ENCODE measurements at places on chromosomes 12 and 14.

GRCh38 chr12:104281636-104282035 lies 21.9 kb upstream of the EID3 start:
- DNase-seq = no peak

DNA sequence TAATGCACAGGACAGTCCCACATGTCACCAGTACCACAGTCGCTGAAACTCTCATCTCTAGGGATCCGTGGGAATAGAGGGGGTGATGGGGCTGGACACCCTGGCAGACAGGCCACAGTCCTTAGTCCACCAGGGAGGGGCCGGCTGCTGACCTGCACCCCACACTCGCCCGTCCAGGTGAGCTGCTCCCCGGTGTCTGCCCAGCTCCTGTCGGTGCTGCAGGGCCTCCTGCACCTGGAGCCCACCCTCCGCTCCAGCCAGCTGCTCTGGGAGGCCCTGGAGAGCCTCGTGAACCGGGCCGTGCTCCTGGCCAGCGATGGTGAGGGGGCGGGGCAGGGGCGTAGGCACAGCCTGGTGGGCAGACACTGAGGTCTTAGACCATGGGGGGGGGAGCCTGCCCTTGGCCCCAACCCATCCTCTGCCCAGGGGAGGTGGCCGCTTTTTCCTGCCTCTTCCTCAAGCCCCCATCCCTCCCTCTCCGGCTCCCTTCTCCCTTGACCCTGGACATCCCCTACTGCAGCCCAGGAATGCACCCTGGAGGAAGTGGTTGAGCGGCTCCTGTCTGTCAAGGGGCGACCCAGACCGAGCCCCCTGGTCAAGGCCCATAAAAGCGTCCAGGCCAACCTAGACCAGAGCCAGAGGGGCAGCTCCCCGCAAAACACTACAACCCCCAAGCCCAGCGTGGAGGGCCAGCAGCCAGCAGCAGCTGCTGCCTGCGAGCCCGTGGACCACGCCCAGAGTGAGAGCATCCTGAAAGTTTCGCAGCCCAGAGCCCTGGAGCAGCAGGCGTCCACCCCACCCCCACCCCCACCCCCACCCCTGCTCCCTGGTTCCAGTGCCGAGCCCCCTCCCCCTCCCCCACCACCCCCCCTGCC lies 17.1 kb upstream of the ADSS1 start:
- DNase-seq = no peak

- no peak for DNase-seq
Measured at GRCh38 chr12:12527820-12528296, 34.8 kb downstream of the DUSP16 start.

DNA sequence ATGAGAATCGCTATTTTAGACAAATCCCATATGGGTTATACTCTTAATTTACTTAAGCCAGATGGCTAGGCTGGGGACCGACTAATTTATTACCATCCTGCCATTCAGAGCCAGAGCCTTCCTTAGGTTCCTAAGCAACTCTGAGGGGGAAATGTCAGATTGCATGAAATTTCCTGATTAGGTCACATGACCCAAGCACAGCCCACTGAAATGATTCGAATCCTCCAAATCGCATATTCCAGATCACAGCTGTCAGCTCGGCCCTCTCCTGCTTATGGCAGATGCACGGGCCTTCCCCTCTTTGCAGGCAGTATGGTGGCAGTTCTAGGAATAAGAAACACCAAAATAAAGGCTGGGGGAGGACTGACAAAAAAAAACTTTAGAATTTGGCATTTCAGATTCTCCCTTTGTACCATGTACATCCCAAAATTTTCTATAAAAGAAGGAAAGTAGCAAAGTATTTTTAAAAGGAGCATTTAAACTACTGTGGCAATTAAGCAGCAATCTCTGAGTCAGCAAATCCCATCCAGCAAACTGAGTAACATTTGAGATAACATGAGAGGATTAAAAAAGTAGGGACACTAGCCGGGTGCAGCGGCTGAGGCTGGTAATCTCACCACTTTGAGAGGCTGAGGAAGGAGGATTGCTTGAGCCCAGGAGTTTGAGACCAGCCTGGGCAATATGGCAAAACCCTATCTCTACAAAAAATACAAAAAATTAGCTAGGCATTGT lies 30.5 kb upstream of the NUDT4 start:
- no peak for DNase-seq

- peak; percentile 77 for DNase-seq
Measured at GRCh38 chr12:95739561-95740313, 50.8 kb downstream of the NTN4 start.

GRCh38 chr12:75157385-75157784 lies 52.3 kb downstream of the KCNC2 start:
- no peak for DNase-seq

- DNase-seq = peak; percentile 42
Measured at GRCh38 chr14:54299410-54300363, 97.1 kb upstream of the CDKN3 start.

- peak; percentile 92 for DNase-seq
Measured at GRCh38 chr12:52043386-52044212, 7.6 kb upstream of the NR4A1 start.

All from left ventricle myocardium superior (tissue), 1 donor.